ENCODE measurements at places on chromosomes 16 and 17. TPM values are rescaled to one million over a fixed set of nuclear protein-coding genes. Genes with fewer than 3 reads are reported as not detected.

Gene OSGIN1
- total RNA-seq, result 2.7 TPM

Gene OTOP3
- total RNA-seq, result not detected

Gene UNC13D
- 2.5 TPM for total RNA-seq

Gene CLEC18B
- total RNA-seq, result 0.47 TPM

Gene KCNG4
- total RNA-seq, result not detected

Gene SAT2
- total RNA-seq, result 67.3 TPM

Gene CDH13
- total RNA-seq, result 6.2 TPM

Gene CA5A
- total RNA-seq, result not detected

Gene NFE2L1
- 78.8 TPM for total RNA-seq

Gene PRSS22
- not detected for total RNA-seq

Gene MMP15
- 1.2 TPM for total RNA-seq

Gene ZNF423
- 0.69 TPM for total RNA-seq

Gene CACNG4
- not detected for total RNA-seq

Gene MGAT5B
- total RNA-seq, result 0.32 TPM

Gene XYLT1
- 16.2 TPM for total RNA-seq

Gene CCDC144A
- 7.9 TPM for total RNA-seq

Gene KRTAP9-2
- not detected for total RNA-seq

Gene TMEM100
- total RNA-seq, result 2.8 TPM

Gene SPATA22
- total RNA-seq, result not detected

Gene PMFBP1
- 0.32 TPM for total RNA-seq

Gene GALNS
- total RNA-seq, result 14.3 TPM

Gene PRR15L
- not detected for total RNA-seq

Gene KRT33B
- not detected for total RNA-seq

Gene CCL8
- not detected for total RNA-seq

Gene MC1R
- total RNA-seq, result 7.4 TPM

Gene ASGR1
- total RNA-seq, result 1.6 TPM

Gene ERN2
- 1.3 TPM for total RNA-seq

Gene MAPK7
- 17.4 TPM for total RNA-seq

Gene PRR29
- total RNA-seq, result 0.52 TPM

Gene LDHD
- 0.43 TPM for total RNA-seq

Gene GLP2R
- total RNA-seq, result not detected

Gene HEATR9
- not detected for total RNA-seq

Gene ANKS4B
- not detected for total RNA-seq

Gene NEUROD2
- under 0.01 TPM for total RNA-seq

Gene PPP1R27
- total RNA-seq, result not detected

Gene AOC3
- 1.9 TPM for total RNA-seq

Gene SCNN1G
- total RNA-seq, result not detected

Gene IRX5
- 0.09 TPM for total RNA-seq

Gene CSH1
- not detected for total RNA-seq

Gene CCL14
- total RNA-seq, result not detected

Gene ANKFN1
- not detected for total RNA-seq

Gene RNU2-1
- not detected for total RNA-seq

Gene OTOA
- total RNA-seq, result under 0.01 TPM

Gene MT1M
- 3.9 TPM for total RNA-seq

Gene FOXF1
- total RNA-seq, result 7.1 TPM

Gene NXN
- total RNA-seq, result 33.1 TPM

Gene CSH2
- not detected for total RNA-seq

Gene MFAP4
- 47.1 TPM for total RNA-seq
